ENCODE measurements at places on chromosomes 6 and 20. TPM values are rescaled to one million over a fixed set of nuclear protein-coding genes. Genes with fewer than 3 reads are reported as not detected.

CDSN gene
- total RNA-seq = not detected

GTSF1L gene
- not detected for total RNA-seq

TULP1 gene
- 0.17 TPM for total RNA-seq

SCUBE3 gene
- 0.44 TPM for total RNA-seq

LSM2 gene
- total RNA-seq = 19.4 TPM

C20orf144 gene
- 0.44 TPM for total RNA-seq

ADGRF4 gene
- under 0.01 TPM for total RNA-seq

OOEP gene
- not detected for total RNA-seq

NOX3 gene
- not detected for total RNA-seq

OTOR gene
- total RNA-seq = not detected

MRAP2 gene
- 0.50 TPM for total RNA-seq

XRN2 gene
- total RNA-seq = 86.3 TPM

OR2W1 gene
- not detected for total RNA-seq

SPATA25 gene
- total RNA-seq = 3.5 TPM

RAD21L1 gene
- not detected for total RNA-seq

ASIP gene
- total RNA-seq = not detected

FAM209B gene
- not detected for total RNA-seq

GMDS gene
- 13.2 TPM for total RNA-seq

PMEPA1 gene
- total RNA-seq = 0.33 TPM

ENPP5 gene
- 0.17 TPM for total RNA-seq

TINAG gene
- not detected for total RNA-seq

MOG gene
- not detected for total RNA-seq

HUS1B gene
- total RNA-seq = 0.99 TPM

LY6G6D gene
- not detected for total RNA-seq

LRRC73 gene
- 0.50 TPM for total RNA-seq

GABRR1 gene
- not detected for total RNA-seq

FAM83C gene
- total RNA-seq = not detected

EYS gene
- 0.50 TPM for total RNA-seq

BPIFB4 gene
- not detected for total RNA-seq

VGLL2 gene
- not detected for total RNA-seq
